M059J (cell line): ENCODE measurements at places on chromosomes 1 and 21.
A peak's percentile ranks its signal among the peaks of the same experiment; 100 is the strongest.

DNA sequence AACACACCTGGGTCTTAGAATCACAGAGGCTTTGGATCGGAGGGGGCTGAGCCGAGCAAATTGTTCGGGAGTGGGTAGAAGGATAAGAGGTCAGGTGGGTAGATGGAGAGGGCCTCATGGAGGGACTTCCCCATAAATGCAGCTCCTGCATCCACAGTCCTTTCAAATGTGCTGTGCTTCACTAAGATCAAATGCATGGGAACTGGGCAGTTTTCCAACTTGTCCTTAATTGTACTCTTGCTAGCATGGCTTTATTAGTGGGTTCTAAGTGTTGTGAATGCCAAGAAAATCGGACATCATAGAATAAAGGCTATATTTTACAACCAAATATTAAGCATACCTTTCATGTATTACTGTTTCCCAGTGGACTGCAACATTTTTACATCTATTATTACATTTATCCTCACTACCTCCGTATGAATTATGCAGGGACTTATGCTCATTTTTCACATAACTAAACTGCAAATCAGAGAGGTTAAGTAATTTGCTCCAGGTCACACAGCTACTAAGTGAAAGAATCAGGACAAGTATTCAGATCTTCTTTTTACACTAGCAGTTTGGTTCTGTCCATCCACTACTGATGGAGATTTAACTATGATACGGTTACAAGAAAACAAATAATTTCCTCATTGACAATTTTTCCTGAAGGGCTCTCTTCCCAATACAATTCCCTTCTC is 174.5 kb upstream of the RUNX1 start:
- peak; percentile 78 for DNase-seq

DNA sequence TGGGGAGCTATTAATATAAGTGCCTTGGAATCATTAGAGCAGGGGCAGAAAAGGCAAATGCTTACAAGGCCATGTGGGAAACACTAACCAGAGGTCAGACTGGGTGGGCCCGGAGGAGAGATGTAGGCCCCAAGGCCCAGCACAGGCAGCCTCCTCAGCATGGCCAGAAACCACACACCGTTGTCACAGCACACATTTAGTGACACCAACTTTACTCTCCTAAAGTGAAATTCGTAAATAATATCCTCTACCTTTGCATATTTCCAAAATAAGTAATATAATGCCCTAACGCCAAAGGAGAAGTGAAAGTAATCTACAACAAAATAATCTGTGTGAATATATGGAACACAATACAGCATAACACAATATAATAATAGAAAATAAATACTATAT is 62.6 kb downstream of the KIF21B start:
- DNase-seq: no peak

GRCh38 chr1:39168301-39169080 is 36.0 kb upstream of the MACF1 start:
- DNase-seq: no peak

DNA sequence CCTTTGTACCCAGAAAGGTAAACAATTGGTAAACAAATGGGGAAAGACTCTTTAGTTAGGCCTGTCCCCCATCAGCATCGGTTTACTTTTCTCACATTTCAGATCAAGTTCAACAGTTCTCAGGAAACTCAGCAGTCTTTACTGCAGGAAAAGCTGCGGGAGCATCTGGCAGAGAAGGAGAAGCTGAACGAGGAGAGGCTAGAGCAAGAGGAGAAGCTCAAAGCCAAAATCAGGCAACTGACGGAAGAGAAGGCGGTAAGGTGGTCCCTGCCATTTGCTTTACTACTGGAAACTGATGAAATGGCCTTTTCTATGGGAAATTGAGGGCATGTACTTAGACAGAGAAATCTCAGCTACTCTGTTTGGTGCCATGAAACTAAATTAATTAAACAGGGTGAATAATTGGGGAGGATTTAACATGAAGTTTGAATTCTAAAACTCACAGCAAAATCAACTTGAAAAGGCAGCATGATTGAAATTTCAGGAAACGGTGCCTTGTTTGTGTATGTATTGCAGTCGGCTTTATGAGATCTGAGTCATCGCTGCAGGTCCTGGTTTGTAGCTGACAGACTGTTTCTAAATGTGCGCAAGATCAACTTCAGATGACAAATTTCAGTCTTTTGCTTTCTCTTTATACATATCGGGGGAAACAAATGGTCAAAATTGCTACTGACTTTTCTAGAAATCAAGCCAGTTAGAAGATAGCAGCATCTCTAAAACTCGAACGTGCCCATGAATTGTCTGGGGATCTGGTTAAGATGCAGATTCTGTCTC is 67.9 kb upstream of the EFHD2 start:
- DNase-seq: peak; percentile 82

DNA sequence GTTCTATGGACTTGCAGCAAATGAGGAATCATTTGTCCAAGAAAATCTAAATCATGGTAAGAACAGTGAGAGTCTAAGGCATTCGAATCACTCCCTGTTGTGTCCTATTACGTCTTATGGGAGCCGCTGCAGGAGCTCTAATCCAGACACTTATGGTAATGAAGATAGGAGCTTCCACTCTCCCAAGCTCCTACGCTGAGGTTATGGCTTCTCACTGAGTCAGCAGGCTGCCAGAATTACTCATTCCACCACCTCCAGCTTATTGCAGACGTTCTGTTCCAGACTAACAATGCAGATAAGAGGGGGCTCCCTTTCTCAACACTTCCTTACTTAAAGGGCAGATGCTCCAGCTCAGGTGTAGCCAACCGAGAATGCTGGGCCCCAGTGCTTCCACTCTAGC is 212.6 kb downstream of the GREM2 start:
- peak; percentile 89 for DNase-seq

- DNase-seq: no peak
These were observed 9.2 kb upstream of the TNNI1 start for GRCh38 chr1:201430776-201431175.

DNA sequence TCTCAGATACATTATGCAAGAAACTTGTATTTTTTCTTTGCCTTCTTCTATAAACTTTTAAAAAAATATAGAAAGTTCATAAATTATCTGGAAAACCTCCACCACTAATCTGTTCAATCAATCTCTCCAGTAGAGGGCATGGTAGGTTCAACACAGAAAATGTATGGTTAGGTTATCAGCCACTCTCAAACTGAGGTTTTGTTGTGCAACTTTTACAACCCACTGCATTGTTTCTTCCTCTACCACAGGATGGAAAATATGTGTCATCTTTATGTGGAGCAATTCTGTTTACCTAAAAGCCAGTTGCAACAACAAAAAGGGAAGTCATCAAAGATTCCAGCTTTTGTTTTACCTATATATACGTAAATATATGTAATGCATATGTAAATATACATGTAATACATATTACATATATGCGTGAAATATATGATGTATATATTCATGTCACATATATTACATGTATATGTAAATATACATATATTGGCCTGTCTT is 3.0 kb upstream of the RGS2 start:
- DNase-seq: peak; percentile 93

- peak; percentile 88 for DNase-seq
These were observed 8.9 kb downstream of the MAPKAPK2 start for GRCh38 chr1:206693592-206693991.

GRCh38 chr1:113675302-113675701 is 84.0 kb downstream of the PHTF1 start:
- DNase-seq: peak; percentile 13

DNA sequence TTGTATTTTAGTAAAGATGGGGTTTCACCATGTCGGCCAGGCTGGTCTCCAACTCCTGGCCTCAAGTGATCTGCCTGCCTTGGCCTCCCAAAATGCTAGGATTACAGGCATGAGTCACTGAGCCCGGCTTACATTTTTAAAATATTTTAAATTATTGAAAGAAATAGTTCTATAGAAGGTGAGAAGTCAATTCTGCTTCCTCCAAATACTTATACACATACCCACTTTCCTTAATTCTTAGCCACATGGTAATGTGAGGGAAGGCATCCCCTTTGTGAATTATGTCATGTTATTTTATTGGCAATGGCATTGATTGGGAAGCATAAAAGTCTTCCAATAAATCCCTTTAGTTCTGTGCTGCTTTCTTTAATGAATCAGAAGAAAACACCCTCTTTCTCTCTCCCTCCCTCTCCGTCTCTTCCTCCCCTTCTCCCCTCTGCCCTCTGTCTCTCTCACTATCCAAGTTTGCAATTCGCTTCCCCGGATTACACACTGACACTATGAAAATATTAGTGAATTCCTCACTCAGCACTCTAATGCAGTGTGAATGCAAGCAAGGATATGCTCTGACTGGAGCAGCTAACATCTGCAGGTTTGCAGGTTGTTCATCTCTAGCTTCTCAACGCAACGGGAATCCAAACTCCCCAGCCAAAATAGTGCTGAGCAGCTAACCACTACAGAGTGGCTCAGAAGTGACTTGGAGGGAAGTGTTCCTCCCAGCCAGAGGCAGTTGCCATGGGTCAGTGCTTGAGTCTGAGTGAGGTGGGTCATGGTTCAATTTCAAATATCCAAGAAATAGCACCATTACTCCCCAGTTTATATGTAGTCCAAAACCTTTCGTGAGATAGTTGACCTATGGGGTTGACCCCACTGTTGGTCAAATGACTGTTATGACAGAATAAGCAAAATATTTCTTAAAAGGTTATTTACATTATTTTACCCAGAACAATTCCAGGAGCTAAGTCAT is 77.8 kb upstream of the CD55 start:
- DNase-seq: peak; percentile 93

DNA sequence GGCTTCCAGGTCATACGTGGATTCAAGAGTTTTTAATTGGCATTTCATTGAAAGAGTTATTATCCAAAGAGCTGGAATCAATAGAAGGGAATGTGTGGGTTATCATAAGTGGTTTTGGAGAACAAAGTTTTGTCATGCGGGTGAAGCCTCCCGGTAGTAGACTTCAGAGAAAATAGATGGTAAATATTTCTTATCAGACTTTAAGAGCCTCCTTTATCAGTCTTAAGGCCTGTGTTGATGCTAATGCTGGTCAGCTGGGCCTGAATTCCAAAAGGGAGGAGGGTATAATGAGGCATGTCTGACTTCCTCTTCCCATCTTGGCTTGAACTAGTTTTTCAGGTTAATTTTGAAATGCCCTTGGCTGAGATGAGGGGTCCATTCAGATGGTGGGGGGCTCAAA is 89.7 kb downstream of the ITSN1 start:
- no peak for DNase-seq

GRCh38 chr1:10232163-10232562 is 21.8 kb downstream of the KIF1B start:
- no peak for DNase-seq

- DNase-seq: no peak
These were observed 154.2 kb downstream of the PPIAL4G start for GRCh38 chr1:148328884-148329283.

- DNase-seq: peak; percentile 11
These were observed 28.2 kb downstream of the CHD1L start for GRCh38 chr1:147270721-147271120.

GRCh38 chr1:172698224-172698623 is 39.3 kb downstream of the FASLG start:
- peak; percentile 77 for DNase-seq
